ENCODE measurements at places on chromosomes 3 and 15.

GRCh38 chr3:169493521-169494141 lies 169.9 kb downstream of the MECOM start:
- DNase-seq = no peak

- no peak for DNase-seq
Observed at GRCh38 chr3:22900296-22900695, 302.8 kb upstream of the UBE2E2 start.

DNA sequence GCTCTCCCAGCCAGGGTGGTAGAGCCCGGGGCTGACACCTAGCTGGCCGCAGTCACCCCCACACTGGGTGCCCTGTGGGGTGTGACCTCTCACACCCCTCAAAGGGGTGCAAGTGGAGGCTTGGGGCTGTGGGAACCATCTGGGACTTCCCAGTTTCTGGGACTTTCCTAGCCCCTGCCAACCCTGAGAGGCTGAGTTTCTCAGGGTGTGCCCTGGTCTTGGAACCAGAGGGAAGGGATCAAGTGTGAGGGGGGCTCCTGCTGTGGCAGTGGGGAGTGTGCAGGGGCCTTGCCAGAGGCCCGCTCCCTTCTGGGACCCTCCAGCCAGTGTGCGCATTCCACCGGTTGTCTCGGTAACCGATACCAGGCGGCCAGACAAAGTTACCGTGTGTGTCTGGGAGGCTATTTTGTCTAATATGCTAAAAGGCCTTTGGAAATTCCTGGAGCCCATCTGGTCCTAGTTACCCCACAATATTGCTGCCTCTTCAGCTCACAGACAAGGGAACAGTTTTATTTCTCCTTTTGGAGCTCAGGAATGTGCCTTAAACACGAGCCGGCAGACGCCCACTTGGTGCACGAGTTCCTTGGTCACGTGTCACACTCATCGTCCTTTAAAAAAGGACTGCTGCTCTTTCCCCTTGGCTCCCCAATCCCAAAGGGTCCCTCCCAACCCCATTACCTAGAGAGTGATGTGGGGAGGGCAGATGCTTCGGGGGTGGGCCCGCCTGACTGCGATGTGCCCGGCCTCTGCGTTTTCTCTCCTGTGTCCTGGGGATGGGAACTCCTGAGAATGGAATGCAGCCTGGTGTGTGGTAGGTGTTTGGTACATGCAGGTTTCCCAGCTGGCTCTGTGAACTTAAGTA lies 33.2 kb downstream of the HDAC11 start:
- no peak for DNase-seq

- DNase-seq = peak; percentile 56
Observed at GRCh38 chr3:73508330-73508954, 116.3 kb downstream of the PDZRN3 start.

- no peak for DNase-seq
Observed at GRCh38 chr15:51814606-51815005, 14.8 kb upstream of the TMOD3 start.

- no peak for DNase-seq
Observed at GRCh38 chr3:120650311-120650710, 31.7 kb downstream of the HGD start.

- no peak for DNase-seq
Observed at GRCh38 chr3:186536883-186537844, 7.0 kb downstream of the CRYGS start.

DNA sequence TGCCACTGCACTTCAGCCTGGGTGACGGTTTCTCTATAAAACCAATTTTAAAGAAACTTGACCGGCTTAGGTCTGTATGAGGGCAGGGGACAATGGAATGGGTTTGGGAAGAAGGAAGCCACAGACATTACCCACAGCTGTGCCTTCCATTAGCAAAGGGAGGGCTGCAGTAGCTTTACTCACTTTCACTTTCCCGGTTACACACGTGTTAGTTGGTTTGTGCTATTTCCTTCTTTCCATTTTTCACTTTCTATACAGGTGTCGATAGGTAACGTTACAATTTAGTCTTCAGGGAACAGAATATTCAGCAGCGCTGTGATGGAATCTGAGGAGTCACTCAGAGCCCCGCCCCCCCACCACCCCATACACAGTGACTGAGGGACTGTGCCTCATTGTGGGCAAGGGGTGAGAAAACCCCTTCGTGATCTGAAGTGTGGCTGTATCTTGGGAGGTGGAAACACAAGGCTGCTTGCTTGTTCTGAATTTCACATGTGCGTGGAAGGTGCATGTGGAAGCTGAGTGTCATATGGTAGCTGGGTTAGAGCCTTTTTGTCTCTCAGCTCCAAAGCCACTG lies 44.8 kb upstream of the RPL32 start:
- peak; percentile 55 for DNase-seq

DNA sequence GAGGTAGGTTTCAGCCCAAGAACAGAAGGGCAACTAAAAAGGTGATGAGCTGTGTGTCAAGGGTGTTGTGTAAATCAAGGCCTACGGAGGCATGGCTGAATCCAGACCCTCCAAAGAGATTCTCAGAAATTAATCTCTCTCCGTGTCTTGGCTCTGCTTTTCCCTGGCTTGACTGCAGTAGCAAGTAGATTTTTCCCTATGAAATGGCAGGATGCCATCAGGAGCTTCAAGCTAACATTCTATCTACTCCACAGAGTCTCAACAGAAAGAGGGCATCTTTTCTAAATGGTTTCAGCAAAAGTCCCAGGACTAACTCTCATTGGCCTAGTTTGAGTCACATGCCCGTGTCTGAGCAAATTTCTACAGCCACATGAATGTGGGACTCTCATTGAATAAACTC lies 58.3 kb downstream of the LSM3 start:
- no peak for DNase-seq

- no peak for DNase-seq
Observed at GRCh38 chr3:175121225-175121624, 262.1 kb downstream of the NAALADL2 start.

- no peak for DNase-seq
Observed at GRCh38 chr3:159897331-159898075, 91.1 kb upstream of the IL12A start.

GRCh38 chr3:157718800-157719199 lies 215.6 kb upstream of the VEPH1 start:
- no peak for DNase-seq

GRCh38 chr3:77620009-77620408 lies 580.1 kb downstream of the ROBO2 start:
- no peak for DNase-seq

GRCh38 chr3:36244728-36245127 lies 135.6 kb upstream of the STAC start:
- no peak for DNase-seq

DNA sequence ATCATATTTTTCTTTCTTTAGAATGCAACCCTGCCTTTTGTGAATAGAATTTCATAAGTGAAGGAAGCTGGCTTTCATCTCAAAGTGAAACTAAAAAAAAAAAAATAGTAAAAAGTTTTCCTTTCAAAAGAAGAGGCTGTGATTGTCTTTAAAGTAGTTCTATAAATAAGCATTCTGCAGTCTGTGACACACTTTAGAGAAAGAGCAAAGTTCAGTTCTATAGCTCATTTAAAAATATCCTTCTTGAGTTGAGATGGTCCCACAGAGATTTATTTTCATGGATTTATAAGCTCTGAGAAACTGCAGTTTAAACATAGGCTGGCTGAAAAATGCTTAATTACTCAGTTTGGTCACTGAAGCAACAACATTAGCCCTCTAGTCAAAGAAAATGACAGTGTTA lies 36.1 kb upstream of the CNTN6 start:
- no peak for DNase-seq

- no peak for DNase-seq
Observed at GRCh38 chr3:62015111-62015510, 358.2 kb downstream of the FEZF2 start.

DNA sequence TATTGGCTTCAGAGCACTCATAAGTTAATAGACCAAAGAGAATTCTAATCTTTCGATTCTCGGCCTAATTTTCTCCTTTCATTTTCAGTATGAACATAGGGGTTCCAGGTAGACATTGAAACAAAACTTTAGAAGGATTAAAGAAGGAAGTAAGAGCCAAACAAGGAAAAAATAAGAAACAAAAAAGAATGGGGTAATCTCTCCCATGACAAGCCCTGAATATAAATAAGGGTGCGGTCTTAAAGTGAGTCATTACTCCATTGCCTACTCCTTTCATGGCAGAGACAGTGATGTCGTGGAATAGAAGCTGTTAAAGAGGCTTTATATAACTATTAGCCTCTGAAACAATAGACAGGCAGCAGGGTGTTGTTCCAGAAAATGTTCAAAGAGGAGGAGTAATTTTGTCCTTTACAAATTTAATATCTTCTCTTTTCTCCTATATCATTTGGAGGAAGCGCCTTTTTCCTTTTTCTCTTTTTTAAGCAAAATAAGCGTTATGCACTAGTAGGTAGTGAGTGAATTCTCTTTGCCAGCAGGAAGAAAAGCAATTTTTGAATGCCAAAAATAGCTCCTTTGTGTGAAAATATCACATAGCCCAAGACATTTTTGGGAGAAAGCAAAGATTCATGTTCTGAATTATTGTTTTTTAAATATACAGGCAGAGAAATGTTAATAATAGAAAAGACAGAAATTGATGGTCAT lies 607.9 kb upstream of the KCNMB2 start:
- peak; percentile 17 for DNase-seq

DNA sequence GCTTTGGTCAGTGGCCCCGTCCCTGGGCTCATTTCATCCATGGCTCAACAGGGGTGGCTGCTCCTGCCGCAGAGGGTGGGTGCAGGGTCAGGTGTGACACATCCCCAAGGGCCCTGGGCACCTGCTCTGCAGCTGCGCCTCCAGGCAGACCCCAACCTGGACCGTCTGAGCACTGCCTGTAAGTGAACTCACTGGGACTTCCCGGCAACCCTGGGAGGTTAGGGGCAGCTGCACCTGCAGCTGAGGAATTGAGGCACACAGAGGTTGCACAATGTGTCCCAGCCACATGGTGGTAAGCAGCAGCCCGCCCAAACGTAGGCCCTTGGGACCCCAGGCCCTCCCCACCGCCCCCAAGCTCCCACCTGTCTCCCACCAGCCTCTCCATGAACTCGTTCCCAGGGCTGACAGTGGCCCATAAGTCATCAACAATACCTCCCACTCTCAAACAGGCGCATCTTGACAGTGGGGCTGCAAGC lies 55.1 kb downstream of the PLXNA1 start:
- no peak for DNase-seq

GRCh38 chr3:172892158-172892557 lies 141.6 kb downstream of the ECT2 start:
- DNase-seq = no peak

DNA sequence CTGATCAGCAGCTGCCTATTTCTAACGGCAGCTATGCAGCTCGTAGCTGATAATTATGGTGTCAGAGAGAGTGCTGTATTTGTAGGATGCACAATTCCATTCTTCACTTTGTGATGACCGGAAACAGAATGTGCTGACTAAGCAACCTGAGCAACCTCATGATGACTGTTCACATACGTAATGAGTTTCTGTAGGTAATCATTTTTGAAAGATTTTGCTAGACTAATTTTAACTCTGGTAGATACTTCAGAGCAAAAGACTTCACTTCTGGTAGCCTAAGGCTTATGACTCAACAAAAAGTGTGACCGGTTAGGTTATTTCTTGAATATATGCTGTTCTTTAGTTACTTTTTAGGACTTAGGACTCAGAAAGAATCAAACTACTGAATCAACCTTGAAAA lies 567.7 kb downstream of the NAALADL2 start:
- DNase-seq = no peak

GRCh38 chr3:71441217-71441924 lies 142.2 kb downstream of the FOXP1 start:
- no peak for DNase-seq

DNA sequence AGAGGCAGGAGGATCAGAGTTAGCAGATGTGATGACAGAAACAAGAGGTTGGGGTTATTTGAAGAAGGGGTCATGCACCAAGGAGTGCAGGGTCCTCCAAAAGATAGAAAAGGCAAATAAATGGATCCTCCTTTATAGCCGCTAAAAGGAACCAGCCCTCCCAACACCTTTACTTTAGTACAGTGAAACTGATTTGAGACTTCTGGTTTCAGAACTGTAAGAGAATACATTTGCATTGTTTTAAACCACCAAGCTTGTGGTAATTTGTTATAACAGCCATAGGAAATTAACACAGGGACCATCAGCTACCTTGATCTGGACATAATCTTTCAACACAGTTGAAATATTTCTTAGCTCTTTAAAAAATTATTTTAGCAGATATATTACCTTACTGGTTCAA lies 166.6 kb downstream of the TIGIT start:
- no peak for DNase-seq

DNA sequence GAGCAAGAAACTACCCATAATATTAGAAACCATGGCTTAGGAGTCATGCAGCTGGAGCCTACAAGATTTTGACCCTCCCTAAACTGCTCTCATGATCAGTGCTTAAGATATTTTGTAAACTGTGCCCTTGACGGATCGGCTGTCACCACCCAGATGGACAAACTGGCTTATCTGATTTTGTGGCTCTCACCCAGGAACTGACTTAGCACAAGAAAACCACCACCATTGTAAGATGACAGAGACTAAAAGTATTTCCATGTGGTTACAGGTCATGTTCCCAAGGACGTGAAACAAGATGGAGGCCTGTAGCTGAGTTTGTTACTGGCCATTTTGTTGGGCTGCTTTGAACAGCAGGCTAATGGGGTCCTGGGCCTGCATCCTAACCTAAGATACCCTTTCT lies 940.9 kb downstream of the OTOL1 start:
- DNase-seq = no peak

GRCh38 chr3:23826382-23827064 lies 20.8 kb downstream of the UBE2E1 start:
- DNase-seq = no peak

DNA sequence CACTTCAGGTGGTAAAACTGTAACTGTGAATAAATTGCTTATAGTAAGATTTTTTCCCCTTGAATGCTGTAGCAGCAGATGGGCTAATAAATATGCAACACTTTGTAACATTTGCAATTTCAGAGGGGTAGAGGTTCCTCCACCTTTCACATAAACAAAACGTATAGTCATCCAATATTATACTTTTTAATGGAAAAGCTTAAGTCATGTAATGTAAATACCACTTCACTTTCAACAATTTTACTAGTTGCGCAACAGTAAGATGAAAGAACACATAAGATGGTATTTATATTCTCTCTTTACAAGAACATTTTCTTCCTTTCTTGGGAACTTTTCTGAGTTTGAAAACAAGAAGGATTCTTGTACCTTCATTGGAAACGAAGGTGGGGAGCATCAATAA lies 56.6 kb upstream of the FAM3D start:
- DNase-seq = no peak

GRCh38 chr3:123633530-123633929 lies 48.7 kb upstream of the HACD2 start:
- DNase-seq = no peak

DNA sequence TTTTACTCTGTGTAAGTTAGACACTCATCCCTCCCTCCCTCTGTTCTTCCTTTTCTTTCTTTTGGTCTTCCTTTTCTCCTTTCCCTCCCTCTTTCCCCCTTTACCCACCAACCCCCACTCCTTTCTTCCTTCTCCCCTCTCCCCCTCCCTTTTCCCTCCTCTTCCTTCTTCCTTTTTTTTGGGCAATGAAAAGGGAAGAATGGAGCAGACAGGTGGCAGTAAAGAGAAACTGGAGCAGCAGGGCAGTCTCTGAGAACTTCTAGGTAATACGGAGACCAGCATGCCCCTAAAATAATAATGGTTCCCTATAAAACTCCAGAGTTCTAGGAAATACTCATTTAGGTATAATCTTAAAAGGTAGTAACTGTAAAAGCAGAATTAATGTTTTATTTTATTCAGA lies 11.4 kb upstream of the GPR171 start:
- no peak for DNase-seq
